Stomach (tissue), 19 donors: ENCODE measurements at places on chromosomes 4 and X. TPM values are rescaled to one million over a fixed set of nuclear protein-coding genes. Genes with fewer than 3 reads are reported as not detected.

DNA sequence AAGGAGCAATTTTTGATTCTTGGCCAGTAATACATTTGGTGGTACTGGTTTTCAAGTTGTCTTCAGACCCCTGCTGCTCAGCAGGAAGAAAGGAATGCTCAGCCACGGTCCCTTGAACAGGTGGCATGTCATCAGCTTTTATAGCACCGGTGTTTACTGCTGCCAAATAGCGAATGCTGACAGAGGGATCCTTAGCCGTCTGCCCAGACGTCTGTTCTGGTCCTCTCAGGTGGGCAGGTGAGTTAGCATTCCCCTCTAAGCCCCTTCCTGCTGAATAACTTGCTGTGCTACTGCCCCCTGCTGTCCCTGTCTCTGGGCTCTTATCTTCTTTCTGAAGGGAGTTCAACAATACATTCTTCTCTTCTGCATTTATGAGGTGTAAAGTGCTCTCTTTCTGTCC, 28.4 kb downstream of the BOD1L1 start:
- no peak for DNase-seq

- DNase-seq = no peak
Measured at GRCh38 chr4:4888695-4889094, 29.2 kb downstream of the MSX1 start.

GRCh38 chrX:3420316-3420715, 73.9 kb upstream of the MXRA5 start:
- DNase-seq = no peak

DNA sequence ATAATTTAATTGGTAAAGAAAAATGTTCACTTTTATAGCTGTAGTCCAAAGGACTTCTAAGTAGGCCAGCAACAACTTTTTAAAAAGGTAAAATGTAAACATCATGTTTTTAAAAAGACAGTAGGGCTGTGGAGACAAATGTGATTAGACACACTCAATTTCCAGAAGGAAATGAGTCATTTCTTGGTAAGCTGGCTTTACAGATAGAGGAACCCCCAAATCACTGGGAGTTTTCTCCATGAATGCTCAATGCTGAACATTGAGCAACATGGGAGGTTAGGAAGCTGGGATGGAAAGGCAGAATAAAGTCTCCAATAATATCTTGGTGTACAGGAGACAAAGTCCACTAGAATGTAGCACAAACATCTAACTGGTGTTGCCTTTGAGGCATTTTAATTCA, 121.3 kb downstream of the NWD2 start:
- no peak for DNase-seq

DNA sequence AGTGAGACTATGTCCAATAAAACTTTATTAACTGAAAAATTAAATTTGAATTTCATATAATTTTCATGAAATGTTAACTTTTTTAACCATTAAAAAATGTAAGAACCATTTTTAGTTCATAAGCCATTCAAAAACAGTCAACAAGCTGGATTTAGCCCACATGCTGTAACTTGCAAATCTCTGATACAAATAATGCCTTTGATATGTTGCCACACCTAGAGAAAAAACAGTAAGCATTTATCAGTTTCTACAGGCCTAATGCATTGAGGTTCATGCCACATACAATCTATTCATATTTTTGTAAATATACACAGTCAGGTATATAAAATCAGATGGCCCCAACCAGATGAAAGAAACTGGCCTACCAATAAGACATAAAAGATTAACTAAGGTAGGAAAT, 52.8 kb downstream of the LCORL start:
- DNase-seq = no peak

- DNase-seq = no peak
Measured at GRCh38 chr4:40196272-40196671, 559 bp upstream of the RHOH start.

GRCh38 chr4:84403656-84404055, 95.4 kb downstream of the NKX6-1 start:
- no peak for DNase-seq

DNA sequence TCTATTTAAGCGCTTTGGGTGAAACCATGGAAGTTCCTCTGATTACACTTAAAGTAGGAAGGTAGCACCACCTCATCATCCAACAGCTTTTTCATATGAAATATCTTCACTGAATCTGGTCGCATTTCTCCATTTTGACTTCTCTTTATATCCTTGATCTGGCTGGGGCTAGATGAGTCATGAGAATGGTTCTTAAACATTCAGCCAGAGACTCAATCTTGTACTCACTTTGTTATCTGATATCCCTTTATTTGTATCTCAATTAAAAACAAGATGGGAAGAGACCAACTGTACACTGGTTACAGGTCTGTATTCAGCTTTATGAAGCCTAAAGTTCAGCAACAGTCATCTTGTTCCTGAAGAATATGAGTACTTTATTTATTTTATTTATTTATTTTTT, 84.9 kb downstream of the CBLL2 start:
- no peak for DNase-seq

DNA sequence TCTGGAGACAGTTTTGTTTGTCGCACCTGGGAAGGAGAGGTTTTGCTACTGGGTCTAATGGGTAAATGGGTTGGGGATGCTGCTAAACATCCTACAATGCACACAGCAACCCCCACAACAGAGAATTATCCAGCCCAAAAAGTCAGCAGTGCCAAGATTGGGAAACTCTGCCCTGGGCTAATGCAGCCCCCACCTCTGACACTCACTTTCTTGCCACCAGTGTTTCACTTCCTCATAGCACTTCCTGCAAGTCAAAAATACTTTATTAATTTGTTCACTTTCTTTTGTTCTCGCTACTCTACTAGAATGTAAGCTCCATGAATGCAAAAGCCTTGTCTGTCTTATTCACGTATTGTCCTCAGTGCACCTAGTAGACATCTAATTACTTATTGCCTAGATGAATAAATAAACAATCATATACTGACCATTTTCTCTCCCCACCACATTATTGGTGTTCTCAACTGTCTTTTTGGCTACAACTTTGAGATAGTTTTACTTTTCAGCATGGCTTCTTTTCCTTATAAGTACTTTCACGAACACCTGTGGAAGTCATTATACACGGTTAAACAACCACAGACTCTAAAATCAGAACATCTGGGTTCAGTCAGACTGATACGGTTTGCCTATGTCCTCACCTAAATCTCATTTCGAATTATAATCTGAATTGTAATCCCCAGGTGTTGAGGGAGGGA, 82.0 kb upstream of the PITX2 start:
- DNase-seq = peak; percentile 5

DNA sequence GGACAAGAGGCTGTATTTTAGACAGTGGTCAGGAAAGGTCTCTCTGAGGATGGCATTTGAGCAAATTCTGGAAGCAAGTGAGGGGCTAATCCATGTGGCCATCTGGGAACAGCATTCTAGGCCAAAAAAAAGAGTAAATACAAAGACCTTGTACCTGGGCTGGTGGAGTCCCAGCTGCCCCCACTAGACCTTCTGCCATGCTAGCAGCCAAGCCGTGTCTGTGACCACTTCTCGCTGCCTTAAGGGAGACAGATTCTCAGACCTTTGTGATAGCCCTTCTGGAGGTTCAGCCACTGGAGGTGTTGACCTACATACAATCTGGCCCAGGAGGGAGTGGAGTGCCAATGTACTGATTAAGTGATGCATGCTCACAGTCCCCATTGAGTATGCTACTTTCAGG, 506.2 kb downstream of the MID1IP1 start:
- no peak for DNase-seq

- DNase-seq = no peak
Measured at GRCh38 chr4:41963105-41963504, 18.5 kb upstream of the DCAF4L1 start.

DNA sequence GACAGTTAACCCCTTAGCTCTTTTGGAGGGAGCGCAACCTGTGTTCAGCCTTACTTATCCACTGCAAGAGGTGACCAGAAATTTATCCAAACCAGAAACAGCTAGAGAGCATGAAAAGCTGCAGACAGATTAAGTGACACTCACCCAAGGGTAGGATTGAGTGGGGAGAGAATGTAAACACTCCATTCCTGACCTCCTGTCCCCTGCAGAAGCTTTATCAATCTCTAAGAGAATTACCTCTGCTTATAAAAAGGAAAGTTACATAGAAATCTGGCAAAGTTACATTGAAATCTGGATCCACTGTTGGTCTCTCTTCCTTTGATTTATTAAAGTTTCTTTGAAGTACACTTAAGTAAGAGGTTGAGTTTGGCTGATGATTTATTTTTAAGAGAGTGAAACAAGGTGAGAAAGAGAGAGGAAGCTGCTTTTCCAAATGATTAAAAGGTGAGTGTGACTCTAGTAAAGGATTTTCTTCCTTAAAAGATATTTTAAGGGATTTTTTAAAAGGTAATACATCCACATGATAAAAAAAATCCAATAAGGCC, 112.3 kb downstream of the ANAPC4 start:
- DNase-seq = no peak

DNA sequence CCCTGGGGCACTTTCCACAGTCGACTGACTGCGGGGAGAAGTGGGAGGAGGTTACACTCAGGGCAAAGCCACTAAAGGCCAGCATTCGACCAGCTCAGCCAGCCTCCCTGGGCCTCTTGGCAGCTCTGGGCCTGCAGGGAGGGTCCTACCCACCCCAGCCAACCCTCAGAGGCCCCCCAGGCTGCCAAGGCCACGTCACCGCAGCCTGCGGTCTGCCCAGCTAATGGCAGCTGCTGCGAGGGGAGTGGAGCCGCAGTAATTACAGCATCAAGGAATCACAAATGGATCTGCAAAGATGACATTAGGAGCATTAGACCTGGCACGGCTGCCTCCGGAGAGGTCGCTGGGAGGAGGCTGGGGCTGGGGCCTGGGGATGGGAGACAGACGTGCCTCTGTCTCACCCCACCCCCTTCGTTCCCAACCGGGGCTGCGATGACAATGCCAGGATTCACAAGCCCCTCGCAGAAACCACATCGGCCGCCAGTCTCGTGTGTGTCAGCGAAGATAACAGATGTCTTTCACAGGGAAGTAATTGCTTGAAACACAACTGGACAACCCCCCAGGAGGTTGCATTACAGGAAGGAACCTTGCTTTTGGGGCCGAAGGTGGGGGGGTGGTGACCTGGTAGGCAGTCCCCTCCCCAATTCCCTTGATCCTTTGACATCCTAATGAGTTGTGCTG, 367.6 kb downstream of the BCOR start:
- peak; percentile 56 for DNase-seq

DNA sequence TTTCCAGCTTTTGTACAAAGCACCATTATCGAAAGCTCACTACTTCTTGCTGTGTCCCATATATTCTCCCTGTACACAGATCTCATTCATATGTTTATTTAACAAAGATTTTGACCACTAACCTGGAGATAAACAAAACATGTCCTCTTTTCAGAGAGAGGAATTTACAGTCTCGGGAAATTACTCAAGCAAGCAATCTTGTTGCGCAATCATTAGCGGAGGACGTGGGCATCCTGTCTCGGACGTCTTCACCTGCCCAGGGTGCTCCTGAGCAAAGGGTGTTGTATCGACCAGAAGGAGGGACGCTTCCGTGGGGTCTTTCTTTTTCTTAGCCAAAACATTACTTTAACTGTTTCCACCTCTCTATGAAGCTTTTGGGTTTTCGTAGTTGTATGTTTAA, 66.5 kb upstream of the CLCN4 start:
- DNase-seq = no peak

DNA sequence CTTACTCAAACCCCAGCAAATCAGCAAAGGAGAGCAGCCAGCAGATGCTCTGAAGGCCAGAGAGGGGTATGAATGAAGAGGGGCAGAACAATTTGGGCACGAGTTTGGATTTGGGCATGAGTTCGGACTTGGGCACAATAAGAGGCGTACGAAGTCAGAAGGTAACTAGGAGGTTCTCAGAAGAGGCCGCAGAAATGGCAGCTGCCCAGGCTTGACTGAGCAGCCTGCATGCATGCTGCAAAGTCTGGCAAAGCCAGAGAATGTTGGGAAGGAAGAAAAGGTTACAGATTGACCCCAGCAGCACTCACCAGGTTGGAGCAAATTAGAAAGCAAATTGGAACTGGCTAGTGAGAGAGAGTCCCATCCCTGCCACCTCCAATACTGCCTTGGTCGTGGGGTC, 15.2 kb downstream of the CCDC149 start:
- DNase-seq = no peak

- DNase-seq = no peak
Measured at GRCh38 chr4:162804351-162804924, 362.3 kb downstream of the NAF1 start.

DNA sequence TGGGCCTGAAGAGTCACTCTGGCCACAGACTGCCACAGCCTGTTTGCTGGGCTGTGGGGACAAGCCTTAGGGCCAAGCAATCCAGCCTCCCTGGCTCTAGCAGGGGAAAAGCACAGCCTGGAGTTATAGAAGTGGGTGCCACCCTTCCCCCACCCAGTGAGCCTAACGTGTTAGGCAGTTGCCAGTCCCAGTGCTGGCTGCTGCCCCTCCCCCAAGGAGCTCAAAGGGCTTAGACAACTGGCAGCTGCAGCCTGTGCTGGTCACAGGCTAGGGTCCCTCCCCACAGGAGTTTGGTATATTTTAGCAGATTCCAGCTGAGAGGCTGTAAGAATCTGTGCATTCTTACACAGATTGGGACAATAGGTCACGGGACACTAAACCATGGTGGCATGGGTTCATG, 370.3 kb upstream of the FGF16 start:
- DNase-seq = no peak

DNA sequence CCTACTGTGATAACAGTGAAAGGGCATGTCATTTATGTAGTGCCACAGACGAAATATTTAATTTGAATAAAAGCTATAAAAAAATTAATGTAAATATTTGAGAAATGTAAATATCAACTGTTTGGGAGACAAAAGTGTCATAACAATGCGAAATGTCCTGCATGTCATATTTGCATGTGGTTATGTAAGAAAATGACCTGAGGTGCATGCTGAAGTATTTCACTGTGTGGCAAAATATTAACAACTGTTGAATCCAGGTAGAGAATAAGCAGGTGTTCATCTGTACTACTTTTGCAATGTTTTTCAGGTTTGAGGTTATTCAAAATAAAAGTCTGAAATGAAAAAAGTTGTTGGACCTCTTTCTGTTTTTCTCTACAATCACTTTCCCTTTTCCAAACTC, 30.9 kb downstream of the PROM1 start:
- DNase-seq = no peak

GRCh38 chrX:8405631-8406030, 59.0 kb upstream of the VCX3B start:
- DNase-seq = no peak

SLITRK4 gene
- total RNA-seq = 0.29 TPM

GAGE2A gene
- not detected for total RNA-seq

ADAM29 gene
- total RNA-seq = not detected

BEX1 gene
- 19.5 TPM for total RNA-seq

SLC49A3 gene
- total RNA-seq = 7.5 TPM

PAGE1 gene
- not detected for total RNA-seq

SAGE1 gene
- total RNA-seq = not detected

CPE gene
- 33.0 TPM for total RNA-seq

FABP2 gene
- total RNA-seq = 3.8 TPM

TENM3 gene
- total RNA-seq = 8.3 TPM

CYBB gene
- 2.9 TPM for total RNA-seq

KCNE5 gene
- 0.37 TPM for total RNA-seq

SPIN2B gene
- total RNA-seq = 9.9 TPM

SPP1 gene
- 3.5 TPM for total RNA-seq

COL4A5 gene
- 99.2 TPM for total RNA-seq
